ENCODE measurements at places on chromosomes 3 and 15.

GRCh38 chr3:48830715-48831114 is 17.0 kb downstream of the PRKAR2A start:
- no peak for DNase-seq

DNA sequence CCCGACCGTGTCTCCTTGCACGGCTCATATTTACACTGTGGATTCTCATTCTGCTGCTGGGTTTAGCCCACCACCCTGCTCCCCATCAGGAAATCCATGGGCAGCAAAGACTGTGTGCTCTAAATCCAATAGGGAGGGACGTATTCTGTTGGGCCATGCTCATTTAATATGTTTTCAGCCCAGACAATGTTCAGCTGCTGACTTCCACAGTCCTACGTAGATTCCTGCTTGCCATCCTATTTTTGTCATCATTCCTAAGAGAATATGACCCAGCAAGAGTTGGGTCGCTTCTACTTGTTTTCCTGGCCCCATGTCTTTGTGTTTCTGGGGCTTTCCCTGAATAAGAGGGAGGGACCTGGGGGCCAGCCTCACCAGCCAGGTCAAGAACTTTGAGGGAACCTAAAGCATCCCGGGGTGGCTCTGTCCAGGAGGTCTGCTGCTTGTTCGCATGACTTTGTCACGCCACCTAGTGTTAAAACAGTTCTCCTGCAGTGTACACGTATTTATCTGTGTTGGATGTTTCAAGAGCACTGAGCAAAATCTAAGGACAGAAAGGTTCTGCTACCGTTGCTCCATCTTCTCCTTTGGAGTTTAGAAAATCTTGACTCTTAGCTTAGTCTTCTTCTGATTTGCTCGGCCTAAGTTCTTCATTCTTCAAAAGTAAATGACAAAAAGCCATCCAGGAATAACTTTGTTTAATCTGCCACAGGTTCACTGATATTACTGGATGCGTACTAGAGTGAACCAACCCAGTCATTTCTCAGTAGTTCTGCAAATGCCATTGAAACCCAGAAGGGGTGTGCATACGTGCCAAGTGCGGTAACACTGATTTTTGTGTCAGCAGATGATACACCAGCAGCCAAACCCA is 79.8 kb upstream of the NR2E3 start:
- no peak for DNase-seq

DNA sequence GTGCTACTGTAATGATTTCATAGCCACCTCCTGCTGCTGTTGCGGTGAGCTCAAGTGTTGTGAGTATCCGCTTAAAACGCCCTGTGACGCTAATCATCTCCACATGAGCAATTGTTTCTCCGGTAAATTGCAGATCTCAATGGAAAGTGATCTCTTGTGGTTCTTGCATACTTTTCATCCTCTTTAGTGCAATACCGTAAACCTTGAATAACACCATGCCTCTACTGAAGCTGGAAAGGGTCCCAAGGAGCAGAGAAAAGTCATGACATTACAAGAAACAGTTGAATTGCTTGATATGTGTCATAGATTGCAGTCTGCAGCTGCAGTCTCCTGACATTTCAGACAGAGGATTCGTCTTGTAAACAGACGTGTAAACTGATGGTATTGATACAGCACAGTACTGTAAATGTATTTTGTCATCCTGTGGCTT is 6.0 kb upstream of the CEMIP start:
- DNase-seq, result no peak

GRCh38 chr3:193119926-193120325 is 121.1 kb upstream of the PLAAT1 start:
- DNase-seq, result no peak
